ENCODE measurements at places on chromosomes 7 and 10.

DNA sequence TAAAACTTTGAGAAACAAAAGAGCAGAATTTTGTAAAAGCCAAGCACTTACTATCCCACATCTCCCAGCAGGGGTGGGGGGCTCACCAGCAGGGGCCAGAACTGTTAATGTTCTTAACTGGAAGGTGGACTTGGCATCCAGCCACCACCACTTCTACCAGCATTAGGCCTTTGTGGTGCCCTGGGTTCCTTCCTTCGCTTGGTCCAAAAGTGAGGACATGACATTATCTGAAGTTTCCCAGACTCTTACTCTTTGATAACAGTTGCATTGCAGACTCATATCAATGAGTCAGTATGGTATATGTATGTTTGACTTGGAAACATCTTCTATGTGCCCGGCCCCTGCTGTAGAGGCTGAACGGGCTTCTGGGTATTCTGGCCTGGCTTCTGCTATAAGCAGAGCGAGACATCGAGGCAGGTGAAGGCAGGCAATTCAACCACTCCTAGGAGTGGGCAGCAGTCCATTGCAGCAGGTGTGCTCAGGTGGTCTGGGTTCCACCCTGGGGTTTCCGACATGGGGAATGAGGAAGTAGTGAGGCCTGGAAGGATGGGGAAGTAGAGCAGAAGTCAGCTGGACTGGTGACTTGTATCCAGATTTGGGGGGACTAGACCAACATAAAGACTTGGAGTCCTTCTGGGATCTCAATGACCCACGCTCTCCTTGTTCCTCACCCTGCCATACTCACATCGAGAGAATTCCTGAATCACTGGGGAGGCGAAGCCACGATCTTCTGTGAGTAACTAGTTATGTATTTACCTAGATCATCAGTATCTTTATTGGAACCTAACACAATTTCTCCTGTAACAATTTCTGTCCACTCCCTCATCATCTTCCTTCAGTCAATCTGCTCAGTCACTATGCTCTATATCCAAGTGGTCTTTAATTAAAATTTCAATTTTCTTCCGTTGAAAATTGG is 4.1 kb downstream of the ZNF777 start:
- DNase-seq = no peak

DNA sequence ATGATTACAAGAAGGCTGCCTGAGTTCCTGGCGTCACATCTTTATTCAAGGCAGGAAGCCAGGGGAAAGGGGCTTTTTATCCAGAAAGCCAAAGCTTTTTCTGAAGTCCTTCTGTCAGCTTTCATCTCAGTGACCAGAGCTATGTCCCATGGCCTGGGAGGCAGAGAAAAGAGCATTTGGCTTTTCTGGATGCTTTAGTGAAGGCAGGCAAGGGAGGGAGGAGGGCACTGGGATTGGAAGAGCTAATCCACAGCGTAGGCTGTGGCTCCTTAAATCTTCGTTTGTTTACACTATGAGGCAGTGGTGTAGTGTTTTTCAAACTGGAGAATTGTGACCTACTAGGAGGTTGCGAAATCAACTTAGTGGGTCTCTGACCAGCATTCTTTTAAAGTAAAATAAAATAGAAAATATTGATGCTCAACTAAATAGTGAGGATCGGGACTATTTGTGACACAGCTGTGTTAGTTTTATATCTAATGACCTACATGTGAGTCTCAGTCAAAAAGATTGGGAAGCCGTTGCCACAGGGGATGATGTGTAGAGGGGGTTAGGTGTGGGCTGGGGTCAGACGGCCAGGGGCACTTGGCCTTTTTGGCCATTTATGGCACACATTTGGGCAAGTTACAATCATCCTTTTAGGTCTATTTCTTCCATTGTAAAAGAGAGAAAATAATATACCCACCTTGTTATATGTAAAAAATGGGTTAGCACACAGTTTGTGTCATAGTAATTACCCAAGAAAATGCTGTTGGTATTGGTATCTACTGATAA is 14.1 kb downstream of the CRYGN start:
- no peak for DNase-seq

DNA sequence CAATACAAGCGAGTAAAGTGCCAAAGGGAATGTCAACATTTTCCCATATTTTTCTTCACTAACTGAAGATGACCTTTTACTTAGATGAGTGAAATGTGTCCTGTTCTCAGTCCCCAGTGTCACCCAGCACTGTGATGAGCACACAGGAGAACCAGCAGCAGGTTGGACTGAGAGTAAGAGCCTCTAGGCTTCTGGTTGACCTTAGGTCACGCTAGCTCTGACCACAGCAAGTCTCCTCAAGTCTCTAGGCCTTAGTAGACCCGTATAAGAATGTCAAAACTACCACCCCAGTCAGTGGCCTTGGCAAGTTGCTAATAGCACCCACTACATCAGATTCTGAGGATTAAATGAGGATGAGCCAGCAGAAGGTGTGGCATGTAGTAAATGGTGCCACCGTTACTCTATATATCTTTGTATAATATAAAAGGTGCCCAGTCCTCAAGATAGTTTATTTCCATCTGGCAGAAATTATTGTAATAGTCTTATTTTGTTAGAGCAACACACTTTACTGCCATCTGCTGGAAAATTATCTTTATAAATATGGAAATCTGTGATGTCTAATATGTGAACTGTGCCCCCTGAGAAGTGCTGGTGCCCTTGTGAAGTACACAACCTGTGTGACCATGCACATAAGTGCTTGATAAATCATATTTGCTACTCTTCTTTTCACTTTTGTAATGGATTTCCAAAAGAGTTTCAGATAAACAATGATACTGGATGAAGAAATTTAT is 75.7 kb downstream of the SPAG6 start:
- DNase-seq = no peak

DNA sequence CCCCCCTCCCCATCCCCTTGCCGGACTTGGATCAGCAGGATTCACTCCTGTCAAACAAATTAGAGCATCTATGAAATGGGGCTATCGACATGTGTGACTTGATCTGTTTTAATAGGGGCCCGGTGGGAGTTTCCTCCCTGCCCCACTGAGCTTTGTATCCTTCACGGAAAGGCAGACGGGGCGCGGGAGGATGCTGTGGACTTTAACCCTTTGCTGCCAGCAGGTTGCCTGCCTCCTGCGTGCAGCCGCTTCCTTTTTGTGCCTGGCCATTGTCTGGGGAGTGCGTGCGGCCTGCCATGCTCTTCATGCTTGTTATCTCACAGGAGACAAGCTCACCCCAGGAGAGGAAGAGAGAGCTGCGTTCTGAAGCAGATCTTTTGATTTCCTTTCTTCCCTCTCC is 512.8 kb upstream of the GALNT17 start:
- no peak for DNase-seq

DNA sequence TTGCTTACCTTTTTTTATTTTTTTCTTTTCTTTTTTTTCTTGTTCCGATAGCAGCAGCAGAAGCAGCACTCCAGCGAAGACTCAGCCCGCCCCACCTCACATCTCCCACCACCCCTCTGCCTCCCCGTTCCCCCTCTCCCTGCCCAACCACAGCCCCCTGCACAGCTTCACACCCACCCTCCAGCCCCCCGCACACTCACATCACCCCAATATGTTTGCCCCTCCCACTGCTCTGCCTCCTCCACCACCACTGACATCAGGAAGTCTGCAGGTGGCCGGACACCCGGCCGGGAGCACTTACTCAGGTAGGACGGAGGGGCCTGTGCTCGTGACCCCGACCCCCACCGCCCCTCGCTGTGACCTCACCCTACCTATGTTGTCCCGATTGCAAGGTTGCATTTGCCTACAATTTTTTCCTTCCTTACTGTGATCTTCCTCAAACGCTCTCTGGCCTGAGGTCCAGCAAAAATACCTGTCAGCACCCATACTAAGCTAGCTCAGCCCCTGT is 367.2 kb upstream of the GALNT17 start:
- DNase-seq = no peak

DNA sequence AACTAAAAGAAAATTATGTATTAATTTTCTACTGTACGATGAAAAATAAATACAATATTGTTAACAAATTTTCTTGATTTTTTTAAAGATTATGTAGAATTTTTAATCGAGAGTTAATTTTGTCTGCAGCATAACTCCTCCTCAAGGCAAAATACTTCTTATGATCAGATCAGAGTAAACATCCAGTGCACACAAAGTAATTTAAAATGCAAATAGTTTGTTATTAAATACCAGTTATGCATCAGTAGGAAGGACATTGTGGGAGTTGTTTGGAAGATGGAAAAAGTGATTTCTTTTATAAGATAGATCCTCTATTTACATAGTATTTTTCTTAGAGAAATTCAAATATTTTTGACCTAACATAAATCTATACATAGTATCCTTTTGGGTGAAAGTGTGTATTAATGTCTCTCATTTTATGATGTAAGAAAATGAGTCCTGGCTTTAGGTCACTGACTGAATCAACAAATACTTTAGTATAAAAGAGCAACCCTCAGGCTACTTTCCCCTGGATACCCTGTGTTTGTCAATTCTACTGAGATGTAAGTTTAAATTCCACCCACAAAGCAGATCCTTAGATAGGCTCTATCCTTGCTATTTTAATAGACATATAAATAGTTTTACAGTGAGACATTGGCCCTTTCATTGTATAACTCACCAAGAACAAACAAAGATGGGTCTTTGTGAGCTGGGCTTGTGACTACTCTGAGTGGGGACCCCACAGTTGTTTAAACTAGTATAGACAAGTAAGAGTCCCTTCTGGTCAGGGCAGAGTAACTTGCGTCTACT is 1133.7 kb downstream of the GATA3 start:
- DNase-seq = no peak

DNA sequence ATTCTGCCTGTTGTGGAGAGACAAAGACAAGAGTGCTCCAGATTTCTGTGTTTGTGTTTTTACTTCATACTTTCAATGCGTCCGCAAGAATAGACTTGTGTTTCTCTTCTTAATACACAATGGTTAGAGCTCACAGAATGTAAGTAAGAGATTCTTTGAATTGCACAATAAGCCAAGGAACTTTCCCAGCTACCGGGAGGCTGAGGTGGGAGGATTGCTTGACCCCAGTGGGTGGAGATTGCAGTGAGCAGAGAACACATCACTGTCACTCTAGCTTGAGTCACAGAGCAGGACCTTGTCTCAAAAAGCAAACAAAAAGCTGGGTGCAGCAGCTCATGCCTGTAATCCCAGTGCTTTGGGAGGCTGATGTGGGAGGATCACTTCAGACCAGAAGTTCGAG is 250.7 kb upstream of the MYO3A start:
- no peak for DNase-seq

DNA sequence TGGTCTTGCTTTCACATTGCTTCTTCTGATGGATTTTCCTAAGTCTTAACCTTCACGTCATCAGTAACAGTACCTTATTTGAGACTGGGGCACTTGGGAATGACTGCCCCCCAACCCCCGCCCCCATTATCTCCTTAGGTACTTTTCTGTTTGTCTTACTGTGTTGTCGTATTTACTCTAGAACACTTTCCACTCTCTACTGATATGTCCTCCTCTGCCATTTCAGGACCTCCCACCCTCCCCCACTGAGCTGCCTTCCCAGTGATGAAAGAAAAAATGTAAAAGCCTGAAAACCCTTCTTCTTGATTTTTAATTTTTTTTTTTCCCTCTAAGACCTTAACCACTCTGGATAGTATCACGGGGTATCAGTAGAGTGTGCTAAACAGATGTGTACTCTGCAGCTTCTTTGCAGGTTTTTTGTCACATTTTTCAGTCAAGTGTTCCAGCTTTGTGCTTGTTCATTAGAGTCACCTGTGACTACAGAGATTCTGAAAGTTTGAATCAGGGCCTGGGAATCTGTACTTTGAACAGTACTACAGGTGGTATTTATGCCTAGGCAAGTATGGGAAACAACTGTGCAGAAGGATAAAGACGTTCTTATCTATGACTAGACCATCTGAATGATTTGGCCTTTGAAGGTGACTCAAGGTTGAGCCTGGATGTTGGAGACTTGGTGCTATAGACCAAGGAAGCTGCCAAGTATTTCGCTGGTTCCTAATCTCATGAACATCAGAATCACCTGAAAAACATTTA is 8.3 kb downstream of the CALU start:
- no peak for DNase-seq

- DNase-seq = no peak
Observed at GRCh38 chr7:33841705-33842129, 63.6 kb upstream of the BMPER start.

All from prostate gland (tissue), 2 donors.